ENCODE measurements at places on chromosomes 11 and 22. TPM values are rescaled to one million over a fixed set of nuclear protein-coding genes. Genes with fewer than 3 reads are reported as not detected.

DNA sequence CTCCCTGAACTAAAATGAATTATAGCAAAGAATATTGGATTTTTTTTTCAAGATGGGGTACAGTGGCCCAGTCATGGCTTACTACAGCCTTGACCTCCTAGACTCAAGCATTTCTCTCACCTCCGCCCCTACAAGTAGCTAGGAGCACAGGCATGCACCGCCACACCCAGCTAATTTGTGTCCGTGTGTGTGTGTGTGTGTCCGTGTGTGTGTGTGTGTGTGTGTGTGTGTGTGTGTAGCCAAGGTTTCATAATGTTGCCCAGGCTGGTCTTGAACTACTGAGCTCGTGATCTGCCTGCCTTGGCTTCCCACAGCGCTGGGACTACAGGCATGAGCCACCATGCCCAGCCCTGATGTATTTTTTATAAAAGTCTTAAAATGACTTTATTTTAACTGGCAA, 12.6 kb downstream of the THYN1 start:
- H3K36me3 ChIP-seq: peaks cover 67% of the 10 kb centered on the region
- H3K27ac ChIP-seq: no peak overlapping the region
- no peaks in the 10 kb centered on the region for H3K27me3 ChIP-seq
- no peak for DNase-seq
- H3K4me1 ChIP-seq: peaks cover 10% of the 10 kb centered on the region

- no peaks in the 10 kb centered on the region for H3K4me1 ChIP-seq
- H3K4me3 ChIP-seq: no peak overlapping the region
- H3K27me3 ChIP-seq: no peaks in the 10 kb centered on the region
- no peak overlapping the region for H3K27ac ChIP-seq
- DNase-seq: no peak
Measured at GRCh38 chr11:54930930-54931329, 224.3 kb downstream of the OR4A5 start.

Gene DDIAS
- polyA plus RNA-seq: 4.4 TPM

- no peak overlapping the region for H3K27ac ChIP-seq
- H3K27me3 ChIP-seq: no peaks in the 10 kb centered on the region
- DNase-seq: no peak
- no peaks in the 10 kb centered on the region for H3K4me1 ChIP-seq
Measured at GRCh38 chr11:33281758-33282157, 24.6 kb downstream of the HIPK3 start.

All from SK-N-SH (cell line).